Cerebellum (tissue), 4 donors: ENCODE measurements at places on chromosomes 3 and 15.
A peak's percentile ranks its signal among the peaks of the same experiment; 100 is the strongest.

DNA sequence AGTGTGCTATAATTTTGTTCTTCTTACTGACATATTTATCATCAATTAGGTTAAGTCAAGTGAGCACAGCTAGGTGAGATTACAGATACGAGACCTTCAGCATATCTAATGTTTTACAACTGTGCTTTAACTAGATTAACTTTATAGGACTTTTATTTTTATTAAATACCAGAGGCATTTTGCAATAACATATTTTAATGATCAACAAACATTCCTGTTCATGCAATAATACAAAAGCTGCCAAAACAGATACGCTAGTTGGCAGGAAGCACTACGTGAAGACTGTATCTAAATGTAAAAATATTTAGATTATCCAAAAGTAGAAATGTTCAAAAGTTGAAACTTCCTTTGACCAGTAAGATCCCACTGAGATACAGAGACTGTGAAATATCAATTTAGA, 139.1 kb downstream of the CBLB start:
- no peak for DNase-seq

DNA sequence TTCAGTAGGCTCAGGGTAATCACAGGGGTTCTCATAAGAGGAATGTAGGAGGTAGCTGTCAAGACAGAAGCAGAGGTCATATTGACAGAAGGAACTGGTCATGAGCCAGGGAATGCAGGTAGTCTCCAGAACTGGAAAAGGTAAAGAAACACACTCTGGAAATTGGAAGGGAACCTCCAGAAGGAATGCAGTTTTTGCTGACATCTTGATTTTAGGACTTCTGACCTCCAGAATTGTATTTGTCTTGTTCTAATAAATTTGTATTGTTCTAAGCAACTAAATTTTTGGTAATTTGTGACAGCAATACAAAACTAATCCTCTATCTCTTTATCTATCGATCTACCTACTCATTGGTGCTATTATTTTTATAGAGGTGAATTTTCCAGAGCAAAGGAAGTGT, 49.2 kb downstream of the OTOL1 start:
- DNase-seq: no peak

- DNase-seq: no peak
Measured at GRCh38 chr3:100206687-100207086, 54.1 kb upstream of the TBC1D23 start.

DNA sequence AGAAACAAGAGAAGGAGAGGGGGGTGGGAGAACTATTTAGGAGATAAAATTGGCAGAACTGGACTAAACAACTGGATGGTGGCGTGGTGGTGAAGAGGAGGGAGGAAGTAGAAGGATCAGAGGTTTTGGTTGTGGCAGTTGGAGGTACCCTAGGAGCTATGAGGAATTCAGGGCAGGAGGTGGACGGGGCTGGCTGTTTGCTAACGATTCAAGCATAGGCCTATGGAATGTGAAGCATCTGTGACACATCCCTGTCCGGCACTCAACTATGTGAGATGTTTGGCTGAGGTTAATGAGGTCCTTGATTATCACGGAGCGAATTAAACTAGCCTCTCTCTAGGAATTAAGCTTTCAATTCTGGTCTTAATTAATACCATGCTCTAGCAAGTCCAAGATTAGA, 13.5 kb downstream of the TARS3 start:
- DNase-seq: no peak

GRCh38 chr3:151008699-151009098, 36.2 kb upstream of the CLRN1 start:
- no peak for DNase-seq

GRCh38 chr3:10845839-10846656, 30.0 kb downstream of the SLC6A11 start:
- no peak for DNase-seq

- peak; percentile 57 for DNase-seq
Measured at GRCh38 chr15:40891810-40892446, 2.3 kb upstream of the VPS18 start.

DNA sequence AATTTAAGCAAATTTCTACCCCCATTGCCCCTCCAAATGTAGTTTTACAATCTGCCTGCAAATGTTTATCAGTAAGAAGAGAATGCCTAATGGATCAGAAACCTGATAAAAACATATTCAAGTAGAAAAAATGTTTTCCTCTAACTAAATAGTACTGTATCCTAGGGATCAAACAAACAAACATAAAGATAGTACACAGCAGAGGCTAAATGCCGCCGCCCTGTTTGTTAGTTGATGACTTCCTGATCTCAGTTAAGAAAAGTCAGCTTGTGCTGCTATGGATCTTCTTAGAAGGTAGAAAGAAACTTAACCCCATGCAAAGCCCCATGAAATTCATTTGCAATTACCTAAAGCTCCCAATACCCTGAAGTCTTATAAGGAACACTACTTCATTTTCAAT, 387.3 kb upstream of the THBS1 start:
- no peak for DNase-seq

DNA sequence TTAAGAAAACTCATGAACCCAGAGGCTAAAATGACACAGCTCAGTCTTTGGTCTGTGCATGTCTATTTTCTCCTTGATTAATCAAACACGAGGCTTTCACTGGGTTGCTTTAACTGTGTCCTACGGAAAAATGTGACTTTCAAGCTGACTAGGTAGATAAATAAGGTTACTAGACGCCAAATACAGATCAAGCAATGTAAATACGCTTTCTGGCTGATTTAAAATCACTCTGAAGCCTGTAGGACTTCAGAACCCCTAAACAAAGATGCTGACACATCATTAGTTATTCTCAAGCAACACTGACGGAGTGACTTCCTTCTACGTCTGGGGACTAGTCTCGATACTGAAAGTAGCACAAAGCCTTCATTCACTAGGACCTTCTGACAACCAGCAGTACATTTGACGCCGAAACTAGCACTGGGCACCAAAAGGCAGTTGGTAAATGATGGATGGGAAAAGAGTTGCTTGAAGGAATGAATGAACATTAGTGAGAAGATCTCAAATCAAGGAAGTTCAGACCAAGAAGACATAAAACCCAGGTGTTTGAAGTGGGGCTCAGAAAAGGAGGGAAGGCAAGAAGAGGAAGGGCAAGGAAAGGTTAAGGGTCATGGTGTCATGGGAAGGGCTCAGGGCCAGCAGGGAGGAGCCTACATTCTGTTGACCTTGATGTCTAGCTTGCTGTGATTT, 67.1 kb upstream of the CDV3 start:
- DNase-seq: no peak

DNA sequence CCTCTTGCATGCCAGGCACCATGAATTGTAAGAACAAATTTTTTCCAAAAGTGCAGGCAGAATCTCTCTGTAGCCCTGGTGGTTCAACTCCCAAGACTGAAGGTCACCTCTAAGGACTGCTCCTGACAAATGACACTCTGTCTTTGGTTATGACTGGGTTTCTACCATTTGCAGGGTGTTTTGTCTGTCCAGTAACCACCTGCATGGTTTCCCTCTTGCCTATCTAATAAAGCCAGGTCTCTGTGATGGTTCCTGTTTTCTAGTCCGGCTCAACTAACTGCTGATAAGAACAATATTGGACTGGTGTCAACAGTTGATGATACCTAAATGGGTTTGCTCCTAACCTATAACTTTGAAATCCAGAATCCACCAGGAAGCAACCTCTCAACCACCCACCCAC, 43.7 kb downstream of the ATP8B4 start:
- DNase-seq: no peak

DNA sequence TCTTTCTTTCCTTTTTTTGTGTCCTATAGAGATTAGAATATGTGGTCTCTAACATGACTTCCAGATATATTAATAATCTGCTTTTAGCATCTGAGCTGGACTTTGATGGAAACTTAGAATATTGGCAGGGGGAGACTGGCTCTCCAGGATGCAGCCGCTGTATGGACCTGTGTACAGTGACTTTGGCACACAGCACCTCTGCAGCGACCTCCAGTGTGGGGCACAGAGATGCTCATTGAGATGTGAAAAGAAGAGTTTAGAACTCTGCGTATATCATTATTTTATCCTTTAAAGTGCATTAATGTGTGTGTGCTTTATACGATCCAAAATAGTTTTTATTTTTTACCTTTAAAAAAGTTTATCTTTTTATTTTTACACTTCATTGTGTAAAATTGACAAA, 18.3 kb downstream of the CFAP161 start:
- DNase-seq: no peak

GRCh38 chr3:188077160-188077799, 76.7 kb upstream of the LPP start:
- no peak for DNase-seq
